Activated gamma-delta T cell treated with anti-CD3 and anti-CD28 coated beads, Interleukin-2, amount 50 U/mL, for 16 hours (primary cell): ENCODE measurements at places on chromosomes 4 and X.

GRCh38 chr4:89298788-89299152 is 8.8 kb downstream of the GPRIN3 start:
- DNase-seq: no peak

DNA sequence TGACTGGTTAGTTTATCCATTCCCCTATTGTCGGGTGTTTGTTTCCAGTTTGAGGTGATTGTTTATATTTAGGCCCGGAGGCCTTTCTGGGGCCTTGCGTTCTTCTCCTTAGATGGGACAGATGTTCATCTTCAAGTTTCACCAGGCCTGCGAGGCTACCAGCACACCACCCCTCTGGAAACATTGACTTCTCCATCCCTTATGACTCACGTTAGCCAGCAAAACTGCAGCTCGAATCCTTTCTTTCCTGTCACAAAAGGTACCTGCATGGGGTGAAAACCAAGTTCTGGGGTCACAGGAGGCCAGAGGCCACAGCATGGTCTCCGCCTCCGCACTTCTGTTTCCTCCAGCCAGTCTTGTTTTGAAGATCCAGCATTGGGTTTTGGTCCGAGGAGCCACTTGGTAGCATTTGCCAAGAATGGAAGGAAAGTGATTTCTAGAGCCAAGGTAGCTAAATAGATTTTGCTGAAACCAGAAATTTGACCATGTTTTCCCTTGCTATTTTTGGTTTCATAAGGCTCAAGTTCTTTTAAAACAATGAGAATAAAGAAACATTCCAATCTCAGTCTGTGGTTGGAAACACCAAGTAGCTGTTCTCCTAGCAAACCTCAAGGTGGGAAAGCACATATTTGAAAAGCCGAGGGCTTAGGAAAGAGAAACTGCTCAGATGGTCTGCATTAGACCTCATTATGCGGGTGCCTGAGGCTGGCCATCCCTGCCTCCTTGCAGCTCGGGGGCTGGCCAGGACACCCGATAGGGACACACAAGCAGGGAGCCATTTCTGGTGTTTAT is 5.6 kb downstream of the NYX start:
- no peak for DNase-seq

DNA sequence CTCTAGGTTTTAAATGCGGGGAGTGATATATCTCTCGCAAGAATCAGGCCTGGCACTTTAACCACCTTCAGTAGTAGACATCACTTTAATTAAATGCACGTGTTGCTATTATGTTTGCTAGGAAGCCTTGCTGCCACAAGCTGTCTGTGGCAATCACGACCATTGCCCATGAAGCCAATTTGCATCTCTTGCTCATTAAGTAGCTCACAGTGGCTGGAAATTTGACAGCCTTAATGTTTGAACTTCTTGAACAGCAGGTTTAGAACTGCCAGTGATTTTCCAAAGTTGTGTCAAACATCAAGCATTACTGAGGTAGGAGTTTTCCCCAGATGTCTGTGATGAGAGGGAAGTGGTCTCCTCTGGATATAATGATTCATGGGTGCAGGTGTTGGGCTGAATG is 642.3 kb upstream of the CPEB2 start:
- no peak for DNase-seq

DNA sequence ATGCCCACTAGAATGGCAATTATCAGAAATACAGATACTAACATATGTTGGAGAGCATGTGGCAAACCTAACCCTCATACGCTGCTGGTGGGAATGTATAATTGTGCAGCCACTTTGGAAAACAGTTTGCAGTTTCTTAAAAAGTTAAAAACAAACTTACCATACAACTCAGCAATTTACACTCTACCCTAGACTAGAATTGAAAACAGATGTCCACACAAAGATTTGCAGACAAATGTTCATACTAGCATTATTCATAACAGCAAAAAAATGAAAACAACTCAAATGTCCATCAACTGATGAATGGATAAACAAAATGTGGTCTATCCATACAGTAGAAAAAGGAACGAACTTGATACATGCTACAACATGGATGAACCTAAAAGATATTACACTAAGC is 64.4 kb downstream of the SLC9A7 start:
- DNase-seq: no peak

GRCh38 chrX:138057883-138058282 is 492.0 kb downstream of the ZIC3 start:
- no peak for DNase-seq

DNA sequence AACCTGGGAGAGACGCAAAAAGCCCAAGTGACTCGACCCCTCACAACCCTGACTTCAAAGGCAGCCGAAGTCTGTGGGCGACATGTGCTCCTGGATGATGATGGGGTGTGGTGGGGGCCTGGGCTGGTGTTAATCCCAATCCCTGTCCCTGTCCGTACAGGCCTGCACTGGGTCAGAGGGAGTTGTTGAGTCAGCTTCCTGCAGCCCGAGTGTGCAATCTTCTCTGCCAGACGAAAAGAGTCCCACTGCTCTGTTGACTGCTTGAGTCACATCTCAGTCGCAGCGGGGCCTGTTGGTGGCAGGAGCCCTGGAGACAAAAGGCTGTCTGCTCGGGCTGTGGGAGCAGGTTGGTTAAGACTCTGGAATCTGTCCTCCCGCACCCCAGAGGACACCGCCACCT is 10.3 kb downstream of the FAM3A start:
- no peak for DNase-seq

DNA sequence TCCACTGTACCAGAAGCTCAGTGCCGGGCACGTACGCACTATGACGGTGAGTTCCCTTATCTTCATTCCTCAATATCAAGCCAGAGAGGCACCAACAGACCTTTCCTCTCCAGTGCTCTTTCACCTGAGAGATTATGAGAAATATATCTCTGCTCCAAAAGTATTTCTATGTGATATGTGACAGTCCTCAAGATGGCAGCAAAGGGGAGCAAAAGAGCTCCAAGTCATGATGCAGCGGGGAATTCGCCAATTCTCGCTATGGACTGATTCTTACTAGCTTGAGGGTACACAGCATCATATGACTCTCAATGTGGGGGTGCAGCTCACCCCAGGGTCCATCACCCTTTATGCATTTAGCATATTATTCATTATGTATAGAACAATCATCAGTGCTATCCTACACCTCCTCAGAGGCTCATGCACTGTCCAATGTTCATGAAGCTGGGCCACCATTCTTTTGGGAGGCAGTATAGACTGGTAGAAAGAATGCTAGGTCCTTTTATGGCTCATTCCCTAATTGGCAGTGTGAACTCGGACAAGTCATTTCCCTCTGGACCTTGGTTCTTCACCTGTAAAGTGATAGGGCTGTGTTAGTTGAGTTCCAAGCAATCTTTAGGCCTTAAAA is 12.8 kb upstream of the IQSEC2 start:
- DNase-seq: no peak

DNA sequence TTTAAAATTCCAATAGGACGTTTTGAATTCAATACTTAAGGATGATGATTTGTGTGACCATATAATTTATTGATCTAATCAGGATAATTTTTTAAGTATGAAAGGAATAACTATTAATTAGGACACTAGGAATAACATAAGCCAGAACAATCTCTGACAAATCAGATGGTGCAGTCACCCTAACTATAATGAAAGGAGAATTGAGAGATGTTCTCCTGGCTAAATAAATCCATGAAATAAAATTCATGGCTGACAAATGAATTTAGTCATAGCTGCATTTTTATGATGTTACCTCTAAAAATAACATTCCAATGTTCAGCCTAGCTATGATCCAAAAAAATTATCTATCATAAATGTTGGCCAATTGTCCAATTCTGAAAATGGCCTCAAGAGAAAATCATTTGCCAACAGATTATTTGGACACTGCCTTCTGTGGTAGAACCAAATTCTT is 190.6 kb upstream of the NEIL3 start:
- no peak for DNase-seq

DNA sequence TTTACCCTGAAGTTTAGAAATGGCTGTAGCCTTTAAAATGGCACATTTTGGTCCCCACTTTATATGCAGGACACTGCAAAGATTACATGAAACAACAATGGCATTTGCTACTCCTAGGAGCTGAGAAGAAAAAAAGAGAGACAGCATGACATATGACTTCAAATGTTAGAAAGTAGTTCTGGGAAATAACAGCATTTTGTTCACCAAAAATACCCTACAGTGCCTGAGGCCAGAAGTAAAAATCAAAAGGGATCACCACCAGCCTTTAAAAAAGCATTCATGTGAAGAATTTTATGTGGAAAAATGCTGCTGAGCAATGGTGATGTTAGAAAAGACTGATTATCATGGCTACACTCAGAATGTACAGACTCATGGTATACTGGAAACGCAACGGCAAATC is 110.0 kb downstream of the DTHD1 start:
- DNase-seq: no peak

DNA sequence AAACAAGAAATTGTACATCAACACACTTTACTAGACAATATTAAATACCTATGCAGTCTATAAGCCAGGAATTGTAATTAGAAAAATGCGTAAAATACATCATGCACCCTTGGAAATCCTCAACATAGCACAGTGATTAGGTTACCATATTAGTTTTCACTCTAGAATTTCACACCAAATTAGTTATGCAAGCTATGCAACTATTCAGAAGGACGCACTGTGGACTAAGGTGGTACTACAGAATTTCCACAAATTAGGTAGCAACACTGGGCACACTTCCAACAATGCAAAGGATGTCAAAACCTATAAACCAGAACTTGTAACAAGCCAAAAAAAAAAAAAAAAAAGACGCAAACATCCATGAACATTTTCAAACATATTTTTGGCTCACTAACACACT is 71.1 kb upstream of the ZCCHC13 start:
- DNase-seq: no peak

GRCh38 chr4:19375931-19376330 is 875.8 kb upstream of the SLIT2 start:
- DNase-seq: no peak

DNA sequence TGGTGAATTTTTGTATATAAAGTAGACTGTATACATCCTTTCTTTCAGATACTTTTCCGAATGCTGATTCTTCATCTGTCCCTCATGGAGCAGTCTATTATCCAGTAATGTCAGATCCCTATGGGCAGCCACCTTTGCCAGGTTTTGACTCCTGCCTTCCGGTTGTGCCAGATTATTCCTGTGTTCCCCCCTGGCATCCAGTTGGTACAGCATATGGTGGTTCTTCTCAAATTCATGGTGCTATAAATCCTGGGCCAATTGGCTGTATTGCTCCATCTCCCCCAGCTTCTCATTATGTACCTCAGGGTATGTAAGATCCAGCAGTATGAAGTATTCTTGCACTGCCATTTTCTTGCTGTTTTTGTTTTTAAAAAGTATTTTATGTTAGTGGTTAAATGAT is 78.7 kb downstream of the ALG13 start:
- DNase-seq: no peak
